Stimulated activated CD8-positive, alpha-beta memory T cell treated with anti-CD3 and anti-CD28 coated beads, Interleukin-4, amount 100 ng/mL, for 4 hours (primary cell): ENCODE measurements at places on chromosomes 13 and 19.

DNA sequence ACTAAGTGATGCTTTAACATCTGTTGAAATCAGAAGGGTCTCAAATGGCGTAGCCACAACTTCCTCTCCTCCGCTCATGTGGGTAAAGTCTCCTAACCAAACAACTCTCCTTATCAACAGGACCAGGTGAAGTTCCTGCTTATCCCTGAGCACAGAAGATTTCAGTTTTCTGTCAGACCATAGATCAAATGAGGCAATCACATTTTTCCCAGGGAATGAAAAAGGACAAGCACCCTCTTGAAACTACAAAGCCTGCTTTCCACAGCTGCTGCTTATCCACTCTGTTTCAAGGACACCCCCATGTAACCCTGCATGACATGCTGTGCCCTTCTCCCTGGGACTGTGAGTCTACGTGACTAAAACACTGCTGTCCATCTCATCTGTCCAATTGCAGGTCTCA, 788.3 kb upstream of the SLITRK5 start:
- DNase-seq = no peak

DNA sequence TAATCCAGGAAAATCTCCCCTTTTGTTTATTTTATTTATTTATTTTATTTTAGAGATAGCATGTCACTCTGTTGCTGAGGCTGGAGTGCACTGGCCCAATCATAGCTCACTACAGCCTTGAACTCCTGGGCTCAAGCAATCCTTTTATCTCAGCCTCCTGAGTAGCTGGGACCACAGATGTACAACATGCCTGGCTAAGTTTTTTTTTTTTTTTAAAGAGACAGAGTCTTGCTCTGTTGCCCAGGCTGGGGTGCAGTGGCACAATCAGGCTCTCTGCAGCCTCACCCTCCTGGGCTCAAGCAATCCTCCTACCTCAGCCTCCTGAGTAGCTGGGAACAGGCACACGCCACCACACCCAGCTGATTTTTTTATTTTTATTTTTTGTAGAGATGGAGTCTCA, 6.3 kb upstream of the PDCD2L start:
- DNase-seq = no peak

DNA sequence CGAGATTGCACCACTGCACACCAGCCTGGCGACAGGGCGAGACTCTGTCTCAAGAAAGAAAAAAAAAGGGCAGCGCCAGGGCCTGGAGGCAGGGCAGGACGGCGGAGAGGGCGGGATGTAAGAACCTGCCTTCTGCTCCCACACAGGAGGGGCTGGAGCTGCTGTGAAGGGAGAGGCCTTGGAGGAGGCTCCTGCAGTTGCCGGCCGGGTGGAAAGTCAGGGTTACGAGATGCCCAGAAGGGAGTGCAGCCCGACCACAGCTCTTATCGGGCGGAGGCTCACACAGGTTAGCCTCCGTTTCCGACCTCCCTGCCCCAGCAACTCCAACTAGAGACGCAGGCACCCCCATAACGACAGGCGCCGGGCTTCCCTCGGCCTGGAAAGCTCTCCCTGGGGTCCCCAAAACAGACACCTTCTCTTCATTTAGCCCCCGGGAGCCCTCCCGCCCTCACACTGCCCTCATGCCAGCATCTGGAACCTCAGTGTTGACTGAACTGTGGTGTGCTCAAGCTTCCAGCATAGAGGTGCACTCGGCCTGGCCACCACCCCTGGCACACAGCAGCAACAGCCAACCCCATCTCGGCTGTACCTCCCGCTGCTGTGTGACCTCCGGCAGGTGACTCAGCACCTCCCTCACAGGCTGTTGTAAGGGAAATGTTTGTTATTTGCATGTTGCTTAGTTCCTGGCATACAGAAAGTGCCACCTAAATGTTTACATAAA, 1.4 kb downstream of the PLPP2 start:
- no peak for DNase-seq

GRCh38 chr13:36432106-36432544, at the start of gene CCNA1:
Gene CCNA1, plus strand, starts transcription at chr13:36432495. Its CDS starts 562 bp downstream, at chr13:36433057.
- no peak for DNase-seq

DNA sequence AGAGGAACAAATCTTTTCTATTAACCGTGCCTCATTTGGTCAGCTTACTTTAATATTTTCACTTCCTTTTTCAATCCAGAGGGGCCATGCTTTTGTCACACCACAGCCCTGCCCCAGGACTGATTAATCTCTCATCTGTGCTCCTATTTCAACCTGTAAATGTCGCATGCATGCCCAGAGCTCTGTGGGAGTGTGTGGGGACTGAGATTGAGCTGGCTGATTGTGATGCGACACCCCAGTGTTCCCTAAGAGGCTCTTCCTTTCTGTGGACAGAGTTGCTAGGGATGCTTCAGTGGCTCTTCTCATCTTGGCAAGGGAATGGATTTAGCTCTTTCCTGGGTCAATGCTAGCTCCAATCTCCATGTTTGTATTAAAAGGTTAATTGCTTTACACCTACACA, 249.6 kb downstream of the TDRD3 start:
- DNase-seq = no peak

GRCh38 chr13:20825477-20825875, 51.7 kb upstream of the EEF1AKMT1 start:
- no peak for DNase-seq

DNA sequence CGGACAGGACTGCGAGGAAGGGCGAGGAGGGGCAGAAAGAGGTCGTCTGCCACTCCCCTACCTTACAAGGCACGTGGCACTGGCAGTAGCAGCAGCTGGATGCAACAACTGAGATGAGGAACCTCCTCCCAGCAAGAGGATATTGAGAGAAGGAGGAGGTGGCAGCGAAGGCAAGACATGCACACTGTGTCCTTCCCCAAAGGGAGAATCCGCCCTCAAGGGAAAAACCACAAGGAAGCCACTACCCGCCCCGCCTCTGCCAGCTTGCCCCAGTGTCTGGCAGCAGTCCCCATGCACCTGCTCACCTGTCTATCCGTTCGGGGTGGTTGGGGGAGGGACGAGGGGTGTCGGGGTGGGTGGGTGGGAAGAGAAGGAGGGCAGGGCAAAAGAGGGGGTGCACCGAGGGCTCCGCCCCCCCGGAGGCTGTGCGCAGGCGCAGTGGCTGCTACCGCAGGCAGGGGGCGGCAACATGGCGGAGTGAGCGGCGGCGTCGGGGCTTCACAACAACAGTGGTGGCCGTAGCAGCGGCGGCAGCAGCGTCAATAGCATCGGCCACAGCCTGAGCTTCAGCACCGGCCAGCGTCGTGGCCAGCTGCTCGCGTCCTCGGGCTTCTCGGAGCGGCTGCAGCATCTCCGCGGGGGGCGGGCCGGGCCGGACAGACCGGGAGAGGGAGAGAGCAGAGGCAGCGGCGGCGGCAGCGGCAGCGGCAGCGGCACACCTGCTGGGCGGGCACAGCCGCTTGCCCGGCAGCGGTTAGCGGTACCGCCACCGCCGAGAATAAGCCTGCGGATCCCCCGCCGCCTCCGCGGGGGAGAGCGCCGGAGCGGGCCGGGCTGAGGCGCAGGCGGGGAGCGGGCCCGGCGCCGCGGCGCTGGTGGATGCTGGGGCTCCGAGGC, at the start of gene NBEA:
Gene NBEA (plus strand): TSS at position 436 of the 897 bp plus-strand sequence. CDS start 551 bp downstream, outside the sequence.
- DNase-seq = peak; percentile 58

DNA sequence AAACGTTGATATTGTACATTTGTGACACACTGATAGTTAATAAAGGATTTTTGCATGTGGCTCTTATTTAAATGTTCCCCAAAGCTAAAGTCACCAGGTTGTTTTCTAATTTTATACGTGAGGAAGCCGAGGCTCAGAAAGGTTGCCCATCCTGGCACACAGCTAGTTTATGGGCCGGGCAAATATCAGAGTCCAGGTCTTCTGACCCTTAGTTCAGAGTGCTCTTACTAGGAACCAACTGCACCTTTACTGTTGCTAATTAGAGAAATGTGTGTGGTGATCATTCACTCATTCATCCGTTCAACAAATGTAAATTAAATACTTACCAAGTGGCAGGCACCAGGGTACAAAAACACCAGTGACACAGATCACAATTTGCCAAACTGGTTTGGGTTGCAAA, 46.3 kb upstream of the RGCC start:
- no peak for DNase-seq

DNA sequence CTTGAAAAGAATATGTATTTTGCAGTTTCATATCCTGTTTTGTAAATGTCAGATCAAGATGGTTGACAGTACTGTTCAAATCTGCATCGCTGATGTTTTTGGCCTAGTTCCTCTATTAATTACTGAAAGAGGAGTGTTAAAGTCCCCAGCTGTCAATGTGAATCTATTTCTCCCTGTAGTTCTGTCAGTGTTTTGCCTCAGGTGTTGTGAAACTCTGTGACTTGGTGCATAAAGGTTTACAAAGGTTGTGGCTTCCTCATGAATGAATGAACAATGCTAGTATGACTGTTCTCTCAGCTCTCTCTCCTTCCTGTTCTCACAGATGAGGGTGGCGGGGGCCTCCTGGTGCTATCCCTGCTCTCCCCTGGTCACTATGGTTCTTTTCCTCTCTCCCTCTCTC, 142.4 kb downstream of the MYCBP2 start:
- no peak for DNase-seq

GRCh38 chr13:41608111-41608838, 150.9 kb downstream of the RGCC start:
- DNase-seq = no peak
